ENCODE measurements at places on chromosomes 6 and 20.

- DNase-seq, result no peak
These were observed 390.6 kb upstream of the MANEA start for GRCh38 chr6:95186710-95187109.

GRCh38 chr20:24877652-24878051 lies 71.4 kb upstream of the CST7 start:
- no peak for DNase-seq

- no peak for DNase-seq
These were observed 393.1 kb upstream of the ID4 start for GRCh38 chr6:19444041-19444440.

DNA sequence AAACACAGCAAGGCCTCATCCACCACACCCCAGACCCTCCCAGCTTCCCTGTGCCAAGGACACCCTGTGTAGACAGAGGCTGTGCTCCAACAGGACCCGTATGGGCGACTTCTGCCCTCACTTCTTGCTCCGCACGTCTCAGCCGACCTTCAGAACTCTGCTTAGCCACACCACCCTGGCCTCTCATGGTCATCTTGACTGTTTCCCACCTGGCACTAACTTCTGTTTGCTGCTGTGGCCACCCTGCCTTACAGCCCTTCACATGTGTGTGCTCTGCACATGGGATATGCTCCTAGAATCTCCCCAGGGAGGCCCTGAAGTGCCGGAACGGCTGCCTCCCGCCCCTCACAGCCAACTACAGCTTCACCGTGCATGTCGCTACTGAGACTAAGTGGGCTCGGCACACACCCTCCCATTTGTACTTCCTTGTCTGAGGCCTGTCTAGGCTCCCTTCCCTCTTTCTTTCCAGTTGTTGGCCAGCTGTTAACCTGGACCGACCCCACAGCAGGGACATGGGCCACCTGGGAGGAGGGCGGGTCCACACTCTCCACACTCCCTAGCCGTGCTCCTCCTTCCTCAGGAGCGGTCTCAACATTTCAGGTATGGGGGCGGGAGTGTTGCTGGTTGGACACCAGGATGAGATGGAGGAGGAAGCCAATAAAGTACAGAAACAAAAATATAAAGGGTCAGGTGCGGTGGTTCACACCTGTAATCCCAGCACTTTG lies 69.6 kb downstream of the PYGB start:
- no peak for DNase-seq

DNA sequence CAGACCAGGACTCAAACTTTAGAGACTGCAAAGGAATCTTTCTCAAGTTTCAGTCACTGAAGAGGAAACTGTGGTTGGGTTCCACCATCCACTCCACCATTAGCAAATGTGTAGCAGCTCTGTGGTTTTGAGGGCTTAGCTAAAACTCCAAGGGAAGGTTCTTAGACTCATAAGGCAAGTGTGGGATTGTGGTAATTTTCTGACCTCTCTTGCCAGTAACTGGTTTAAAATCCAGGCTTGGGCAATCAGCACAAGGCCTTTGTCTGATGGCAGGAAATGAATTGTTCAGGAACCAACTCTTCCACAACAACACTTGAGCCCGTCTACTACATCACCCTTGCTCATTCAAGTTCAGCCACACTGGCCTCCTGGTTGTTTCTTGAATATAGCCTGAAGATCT lies 68.6 kb upstream of the FBXL4 start:
- no peak for DNase-seq

DNA sequence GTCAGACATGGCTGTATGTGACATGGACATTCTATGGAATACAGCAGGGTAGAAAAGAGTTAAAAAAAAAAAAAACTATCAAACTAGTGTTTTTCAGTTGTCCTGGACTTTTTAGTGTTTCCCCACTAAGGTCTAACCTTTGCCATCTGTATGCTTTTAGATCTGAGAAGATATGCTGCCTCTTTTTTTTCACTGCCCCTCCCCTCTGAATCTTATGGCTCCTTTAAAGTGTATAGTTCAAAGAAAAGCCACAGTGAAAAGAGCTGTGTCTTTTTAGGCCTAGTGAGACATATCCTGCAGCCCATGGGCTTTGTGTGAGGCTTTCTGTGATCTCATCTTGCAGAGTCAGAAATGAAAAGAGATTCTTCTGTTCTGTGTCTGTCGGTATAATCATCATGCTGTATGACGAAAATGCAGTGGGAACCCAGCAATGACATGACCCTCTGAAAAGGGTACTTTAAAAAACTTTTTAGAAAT lies 29.3 kb downstream of the ADGRG6 start:
- DNase-seq, result no peak

DNA sequence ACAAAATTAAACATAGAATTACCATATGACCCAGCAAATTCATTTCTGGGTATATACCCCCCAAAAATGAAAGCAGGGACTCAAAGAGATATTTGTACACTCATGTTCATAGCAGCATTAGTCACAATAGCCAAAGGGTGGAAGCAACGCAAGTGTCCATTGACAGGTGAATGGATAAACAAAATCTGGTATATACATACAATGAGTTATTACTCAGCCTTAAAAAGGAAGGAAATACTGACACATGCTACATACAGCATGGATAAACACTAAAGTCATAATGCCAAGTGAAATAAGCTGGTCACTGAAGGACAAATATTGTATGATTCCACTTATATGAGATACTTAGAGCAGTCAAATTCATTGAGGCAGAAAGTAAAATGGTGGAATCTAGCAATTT lies 5.3 kb upstream of the STX11 start:
- DNase-seq, result no peak

GRCh38 chr6:26312501-26313397 lies 52.2 kb upstream of the BTN3A2 start:
- peak; percentile 81 for DNase-seq

- peak; percentile 1 for DNase-seq
These were observed 6.4 kb downstream of the ACSS1 start for GRCh38 chr20:25051386-25052155.

- DNase-seq, result no peak
These were observed 33.1 kb upstream of the DAAM2 start for GRCh38 chr6:39758905-39759605.

DNA sequence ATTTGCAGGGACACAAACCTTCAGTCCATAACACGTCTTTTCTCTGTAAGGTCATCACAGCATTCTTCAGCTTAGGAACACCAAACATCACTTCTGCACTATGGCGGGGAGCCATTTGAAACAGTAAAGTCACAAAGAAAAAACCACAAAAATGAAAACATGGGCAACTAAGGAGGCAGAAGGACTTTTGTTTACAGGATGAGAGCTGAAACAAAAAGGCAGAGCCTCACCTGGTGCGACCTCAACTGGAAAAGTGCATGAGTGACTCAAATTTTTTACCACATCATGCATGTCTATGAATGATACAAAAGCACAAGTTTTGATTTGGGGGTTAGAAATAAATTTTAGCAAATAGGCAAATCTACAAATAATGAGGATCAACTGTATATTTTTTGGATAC lies 68.2 kb upstream of the TNFAIP3 start:
- DNase-seq, result no peak

DNA sequence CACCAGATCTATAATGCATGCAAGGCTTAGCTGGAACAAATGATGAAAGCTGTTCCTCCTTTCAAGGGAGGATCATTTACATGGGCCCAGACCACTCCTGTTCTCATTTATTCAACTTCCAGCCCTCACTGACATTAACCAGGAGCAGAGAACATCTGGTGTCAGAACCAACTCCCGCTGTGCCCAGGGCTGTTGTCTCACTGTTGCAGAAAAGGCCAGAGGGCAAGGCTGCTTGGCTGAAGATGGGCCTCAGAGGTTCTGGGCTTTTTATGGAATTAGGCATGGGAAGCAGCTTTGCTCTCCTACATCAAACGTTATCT lies 164.2 kb downstream of the GMPR start:
- no peak for DNase-seq

- peak; percentile 67 for DNase-seq
These were observed 12.1 kb upstream of the MRPS18A start for GRCh38 chr6:43699564-43700186.

GRCh38 chr6:169719117-169719516 lies 5.2 kb downstream of the PHF10 start:
- no peak for DNase-seq

DNA sequence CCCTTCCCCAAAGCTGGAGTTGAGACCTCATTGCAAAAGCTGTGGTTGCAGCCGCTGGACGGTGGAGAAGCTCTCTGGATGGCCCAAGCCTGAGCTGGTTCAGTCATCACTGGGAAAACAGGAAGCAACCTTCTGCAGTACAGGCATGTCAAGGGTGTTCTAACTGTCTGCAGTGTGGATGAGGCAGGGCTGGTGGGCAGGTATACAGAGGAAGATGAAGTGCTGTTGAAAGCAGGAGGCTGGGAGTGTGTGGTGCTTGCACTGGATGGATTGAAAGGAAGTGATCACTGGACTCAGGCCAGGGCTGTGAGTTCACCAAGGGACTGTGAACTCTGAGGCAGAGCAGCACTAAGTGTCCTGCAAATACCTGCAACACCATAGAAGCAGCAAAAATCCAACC lies 89.0 kb upstream of the NOX3 start:
- DNase-seq, result peak; percentile 3

DNA sequence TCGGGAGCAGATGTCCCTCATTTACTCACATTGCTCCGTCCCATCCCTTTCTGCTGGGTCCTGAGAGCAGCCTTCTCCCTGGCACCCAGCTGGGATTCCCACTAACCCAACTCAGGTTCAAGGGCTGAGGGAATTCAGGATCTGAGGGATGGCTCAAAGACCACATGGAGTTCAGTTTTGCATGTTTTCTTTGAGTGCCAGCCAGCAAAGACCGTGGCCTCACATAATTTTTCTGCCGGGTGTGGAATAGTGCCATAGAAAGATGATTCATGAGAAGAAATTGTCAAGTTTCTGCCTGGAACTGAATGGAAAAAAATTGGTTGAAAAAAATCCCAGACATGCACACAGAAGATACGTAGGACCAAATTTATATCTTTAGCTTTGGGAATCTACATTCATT lies 168.6 kb downstream of the CD83 start:
- no peak for DNase-seq

- DNase-seq, result peak; percentile 2
These were observed 425.4 kb upstream of the RNF217 start for GRCh38 chr6:124536842-124537191.

DNA sequence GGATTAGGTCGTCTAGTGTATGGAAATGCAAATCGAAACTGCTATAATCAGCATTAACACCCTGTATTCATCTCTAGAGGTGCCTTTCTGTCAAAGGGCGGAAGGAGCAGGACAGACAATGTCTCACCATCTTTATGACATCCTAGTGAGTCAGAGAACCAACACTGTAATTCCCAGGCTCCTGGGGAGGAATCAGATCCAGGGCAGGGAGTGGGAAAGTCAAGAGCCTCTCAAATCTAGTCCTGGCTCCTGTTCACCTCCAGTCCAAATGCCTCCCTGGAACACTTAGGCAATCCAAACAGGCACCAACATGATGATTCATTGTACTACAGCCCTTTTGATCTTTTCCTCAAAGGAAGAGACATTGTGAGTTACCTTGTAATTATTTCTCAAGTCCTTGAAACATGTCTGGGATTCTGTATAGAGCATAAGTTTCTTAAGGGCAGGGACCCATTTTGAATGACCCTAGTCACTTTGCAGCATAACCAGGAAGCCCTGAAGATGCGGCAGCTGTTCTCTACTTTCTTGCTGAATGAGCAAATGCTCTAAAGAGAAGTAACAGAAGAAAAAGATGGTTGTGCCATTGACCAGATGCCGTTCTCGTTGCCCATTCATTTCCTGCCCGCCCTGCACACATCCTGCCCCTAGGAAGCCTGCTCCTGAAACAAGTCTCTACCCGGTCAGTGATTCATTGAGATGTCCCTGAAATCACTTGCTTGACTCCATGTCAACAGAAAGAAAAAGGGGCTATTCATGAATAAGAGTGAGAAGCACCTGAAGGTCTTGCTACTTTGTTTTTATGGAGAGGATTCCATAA lies 112.8 kb upstream of the JARID2 start:
- no peak for DNase-seq

- no peak for DNase-seq
These were observed 12.1 kb downstream of the CLDN20 start for GRCh38 chr6:155275808-155276480.

GRCh38 chr6:135202836-135203235 lies 21.7 kb downstream of the MYB start:
- DNase-seq, result no peak

DNA sequence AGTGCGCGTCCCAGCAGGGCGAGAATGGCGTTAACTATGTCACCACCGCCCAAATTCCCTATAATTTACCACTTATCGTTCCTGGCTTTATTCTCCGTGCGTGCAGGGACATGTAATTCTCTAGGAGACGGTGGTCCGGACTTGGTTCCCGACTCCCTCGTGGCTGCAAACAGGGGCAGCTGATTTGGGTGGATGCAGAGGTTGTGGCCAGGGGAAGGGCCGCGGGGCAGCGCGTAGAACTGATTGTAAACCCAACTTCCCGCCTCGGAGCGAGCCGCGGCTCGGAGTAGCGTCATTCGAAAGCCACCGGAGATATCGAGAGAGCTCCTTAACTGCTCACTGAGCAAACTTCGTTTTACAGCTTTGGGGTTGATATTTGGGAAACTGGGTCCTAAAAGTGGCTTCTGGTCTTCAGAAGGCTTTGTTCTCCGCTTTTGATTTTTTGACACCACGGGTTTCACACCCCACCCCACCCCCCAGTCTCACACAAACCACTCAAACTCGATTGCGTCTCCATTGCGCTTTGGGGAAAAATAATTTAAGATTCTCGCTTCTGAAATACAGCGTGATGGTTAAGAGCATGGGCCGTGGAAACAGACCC lies 17.5 kb upstream of the ZSCAN9 start:
- DNase-seq, result peak; percentile 66

DNA sequence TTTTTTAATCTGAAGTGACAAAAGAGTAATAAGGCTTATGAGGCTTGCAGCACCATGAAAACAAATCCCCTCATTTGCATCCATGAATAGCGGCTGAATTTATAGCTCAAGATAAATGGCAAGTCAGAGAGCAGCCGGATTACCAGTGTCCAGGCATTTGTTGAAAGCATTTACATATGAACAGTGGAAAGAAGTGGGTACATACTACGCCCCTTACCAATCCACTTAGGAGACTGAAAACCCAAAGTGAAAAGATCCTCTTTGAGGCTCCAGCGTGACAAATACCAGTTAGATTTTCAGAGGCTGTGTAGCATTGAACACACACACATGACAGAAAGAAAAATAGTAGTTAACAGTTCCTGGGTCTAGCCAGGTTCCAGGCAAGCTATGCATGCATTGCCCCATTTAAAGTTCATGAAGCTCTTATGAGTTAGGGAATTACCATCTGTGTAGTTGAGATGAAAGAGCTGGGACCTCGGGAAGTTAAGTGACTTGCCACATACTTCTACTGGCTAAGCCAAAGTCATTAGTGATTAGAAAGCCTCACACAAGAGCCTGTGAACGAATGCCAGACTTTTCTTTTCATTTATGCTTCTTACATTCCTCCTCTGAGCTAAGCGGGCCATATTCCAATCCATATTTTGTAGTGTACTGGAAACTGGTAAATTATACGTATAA lies 28.3 kb upstream of the NHSL1 start:
- DNase-seq, result no peak

- DNase-seq, result no peak
These were observed 94.7 kb downstream of the HUS1B start for GRCh38 chr6:562052-562676.
